ENCODE measurements at places on chromosomes 2 and 18.

- H3K4me3 ChIP-seq, result peak overlapping the region; percentile 97
- ATAC-seq, result no peak
- peaks cover 19% of the 10 kb centered on the region for H3K36me3 ChIP-seq
- peak overlapping the region; percentile 90 for H3K27ac ChIP-seq
- no peaks in the 10 kb centered on the region for H3K27me3 ChIP-seq
- H3K4me1 ChIP-seq, result peaks cover 27% of the 10 kb centered on the region
These were observed 1.2 kb downstream of the BCL11A start for GRCh38 chr2:60552078-60552850.

GRCh38 chr2:215601990-215602721 is 166.3 kb upstream of the FN1 start:
- H3K27me3 ChIP-seq, result peaks cover 22% of the 10 kb centered on the region
- no peak for ATAC-seq
- H3K27ac ChIP-seq, result no peak overlapping the region
- no peaks in the 10 kb centered on the region for H3K36me3 ChIP-seq
- no peak overlapping the region for H3K4me3 ChIP-seq

DNA sequence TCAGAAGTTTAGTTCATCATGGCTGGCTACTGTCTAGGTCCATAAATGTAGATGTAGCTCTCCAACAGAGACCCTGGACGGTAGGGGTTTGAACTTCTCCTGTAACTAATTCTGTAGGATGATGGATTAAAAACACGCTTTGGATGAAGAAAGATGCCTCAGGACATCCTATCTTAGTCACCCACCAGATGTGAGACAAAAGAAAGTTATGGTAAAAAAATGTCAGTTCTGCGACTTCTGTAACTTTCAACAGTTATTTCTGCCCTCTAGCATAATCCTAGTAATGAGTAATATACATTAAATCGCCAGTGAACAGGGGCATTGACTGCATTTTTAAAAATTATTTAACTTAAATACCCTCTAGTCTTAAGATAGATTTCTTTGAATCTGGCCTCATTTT is 210.1 kb upstream of the LRATD1 start:
- H3K27me3 ChIP-seq, result no peaks in the 10 kb centered on the region
- no peaks in the 10 kb centered on the region for H3K4me1 ChIP-seq
- H3K27ac ChIP-seq, result no peak overlapping the region
- no peak for ATAC-seq
- H3K36me3 ChIP-seq, result no peaks in the 10 kb centered on the region

GRCh38 chr2:176582990-176583481 is 313.8 kb downstream of the MTX2 start:
- no peak for ATAC-seq
- no peaks in the 10 kb centered on the region for H3K36me3 ChIP-seq
- H3K27me3 ChIP-seq, result peaks cover 20% of the 10 kb centered on the region
- no peak overlapping the region for H3K27ac ChIP-seq
- H3K4me1 ChIP-seq, result no peaks in the 10 kb centered on the region

GRCh38 chr2:174662859-174663258 is 65.3 kb upstream of the WIPF1 start:
- peak overlapping the region; percentile 76 for H3K27ac ChIP-seq
- peak; percentile 14 for ATAC-seq
- H3K36me3 ChIP-seq, result no peaks in the 10 kb centered on the region

DNA sequence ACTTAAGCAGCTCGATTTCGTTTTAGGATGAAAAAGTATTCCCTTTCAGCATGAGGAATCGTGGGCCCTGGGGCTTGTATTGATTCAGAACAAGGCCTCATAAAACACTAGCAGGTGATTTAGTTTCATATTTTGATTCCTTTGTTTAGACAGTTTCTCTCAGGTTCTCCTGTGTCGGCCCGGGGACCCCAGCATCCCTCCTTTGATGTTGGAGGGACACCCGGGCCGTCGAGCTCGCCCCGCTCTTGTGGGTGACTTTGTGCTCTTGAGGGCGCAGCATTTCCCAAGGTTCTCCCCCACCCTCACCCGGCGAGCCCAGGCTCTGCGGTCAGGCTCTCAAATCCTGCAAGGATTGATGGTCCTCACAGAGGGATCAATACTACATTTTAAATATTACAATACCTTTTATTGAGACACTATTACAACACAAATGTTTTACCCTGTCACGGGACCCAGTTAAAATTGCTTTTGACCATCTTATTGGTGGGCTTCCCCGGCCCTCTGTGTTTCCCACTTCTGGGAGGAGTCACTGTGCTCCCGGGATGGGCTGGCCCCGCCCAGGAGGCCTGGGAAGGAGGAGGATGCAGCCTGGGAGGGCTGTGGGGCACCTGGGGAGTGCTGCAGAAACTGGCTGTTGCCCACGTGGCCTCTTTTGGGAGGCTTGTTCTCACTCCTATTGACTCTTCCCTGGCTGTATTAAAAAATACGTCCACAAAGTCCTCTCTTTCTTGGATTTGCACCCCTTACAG is 222.6 kb downstream of the INSIG2 start:
- H3K36me3 ChIP-seq, result no peaks in the 10 kb centered on the region
- H3K27me3 ChIP-seq, result peaks cover 37% of the 10 kb centered on the region
- peak overlapping the region; percentile 62 for H3K27ac ChIP-seq
- H3K4me3 ChIP-seq, result peak overlapping the region; percentile 75
- H3K4me1 ChIP-seq, result peaks cover 6% of the 10 kb centered on the region

- peak; percentile 48 for ATAC-seq
- peaks cover 15% of the 10 kb centered on the region for H3K36me3 ChIP-seq
- H3K27me3 ChIP-seq, result no peaks in the 10 kb centered on the region
These were observed 50.1 kb upstream of the CRACDL start for GRCh38 chr2:98985905-98986666.

- H3K36me3 ChIP-seq, result no peaks in the 10 kb centered on the region
- H3K4me3 ChIP-seq, result no peak overlapping the region
- H3K27ac ChIP-seq, result no peak overlapping the region
- H3K4me1 ChIP-seq, result peaks cover 7% of the 10 kb centered on the region
- peaks cover 45% of the 10 kb centered on the region for H3K27me3 ChIP-seq
These were observed 183.6 kb upstream of the GLI2 start for GRCh38 chr2:120552079-120552478.

- no peak for ATAC-seq
- H3K36me3 ChIP-seq, result no peaks in the 10 kb centered on the region
- H3K4me1 ChIP-seq, result no peaks in the 10 kb centered on the region
- no peak overlapping the region for H3K4me3 ChIP-seq
- H3K27me3 ChIP-seq, result no peaks in the 10 kb centered on the region
These were observed 10.6 kb downstream of the PDE1A start for GRCh38 chr2:182416191-182416590.

All from stimulated activated memory B cell treated with anti-CD40 and anti-IgM and Interleukin-4, amounts not matched to agents 10 μg/mL and 1 μg/mL and 100 μg/mL, for 72 hours (primary cell).